ENCODE measurements at places on chromosomes 12 and 14.

- DNase-seq, result no peak
Measured at GRCh38 chr12:55743406-55744339, 751 bp downstream of the GDF11 start.

DNA sequence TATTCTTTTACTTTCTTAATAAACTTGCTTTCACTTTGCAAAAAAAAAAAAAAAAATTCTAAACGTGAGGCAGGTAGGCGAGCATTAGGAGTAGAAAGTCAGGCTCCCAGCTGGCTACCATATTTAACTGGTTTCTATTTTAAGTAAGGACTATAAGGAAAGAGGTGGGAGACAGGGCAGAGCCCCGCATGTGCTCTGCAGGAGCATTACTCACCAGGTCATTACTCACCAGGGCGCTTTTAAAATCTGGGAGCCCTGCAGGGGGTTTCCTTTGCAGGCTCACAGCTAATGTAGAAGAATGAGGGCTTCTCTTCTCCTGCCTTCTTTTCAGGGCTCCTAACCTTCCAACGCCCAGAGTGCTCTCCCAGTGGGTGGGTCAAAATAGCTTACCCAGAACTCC is 14.0 kb upstream of the DPF3 start:
- DNase-seq, result no peak

- no peak for DNase-seq
Measured at GRCh38 chr12:47975036-47975620, 11.7 kb downstream of the TMEM106C start.

- DNase-seq, result no peak
Measured at GRCh38 chr14:79598339-79598738, 613.0 kb downstream of the DIO2 start.
